ENCODE measurements at places on chromosomes 6 and 20. TPM values are rescaled to one million over a fixed set of nuclear protein-coding genes. Genes with fewer than 3 reads are reported as not detected.

HBS1L gene
- 41.0 TPM for total RNA-seq

MAN1A1 gene
- total RNA-seq, result 25.5 TPM

SRMS gene
- total RNA-seq, result not detected

ACTR5 gene
- total RNA-seq, result 4.6 TPM

PSMB8 gene
- 73.2 TPM for total RNA-seq

SMLR1 gene
- not detected for total RNA-seq

XKR7 gene
- total RNA-seq, result not detected

TMEM74B gene
- total RNA-seq, result 0.26 TPM

PHACTR1 gene
- total RNA-seq, result 0.16 TPM

BTBD3 gene
- total RNA-seq, result 25.0 TPM

PRKN gene
- total RNA-seq, result 3.8 TPM

TGIF2 gene
- 12.8 TPM for total RNA-seq

PKIB gene
- total RNA-seq, result 2.6 TPM

PPT2 gene
- 26.9 TPM for total RNA-seq

GNAS gene
- 662 TPM for total RNA-seq

MCCD1 gene
- not detected for total RNA-seq

TMEM151B gene
- total RNA-seq, result not detected

NHSL1 gene
- total RNA-seq, result 15.1 TPM

ZNF341 gene
- 2.8 TPM for total RNA-seq
